Activated effector memory CD4-positive, alpha-beta T cell treated with anti-CD3 and anti-CD28 coated beads, Interleukin-2, amount 50 U/mL, for 16 hours (primary cell): ENCODE measurements at places on chromosomes 4 and X.

- DNase-seq = no peak
Observed at GRCh38 chrX:122641136-122641535, 542.9 kb upstream of the GRIA3 start.

DNA sequence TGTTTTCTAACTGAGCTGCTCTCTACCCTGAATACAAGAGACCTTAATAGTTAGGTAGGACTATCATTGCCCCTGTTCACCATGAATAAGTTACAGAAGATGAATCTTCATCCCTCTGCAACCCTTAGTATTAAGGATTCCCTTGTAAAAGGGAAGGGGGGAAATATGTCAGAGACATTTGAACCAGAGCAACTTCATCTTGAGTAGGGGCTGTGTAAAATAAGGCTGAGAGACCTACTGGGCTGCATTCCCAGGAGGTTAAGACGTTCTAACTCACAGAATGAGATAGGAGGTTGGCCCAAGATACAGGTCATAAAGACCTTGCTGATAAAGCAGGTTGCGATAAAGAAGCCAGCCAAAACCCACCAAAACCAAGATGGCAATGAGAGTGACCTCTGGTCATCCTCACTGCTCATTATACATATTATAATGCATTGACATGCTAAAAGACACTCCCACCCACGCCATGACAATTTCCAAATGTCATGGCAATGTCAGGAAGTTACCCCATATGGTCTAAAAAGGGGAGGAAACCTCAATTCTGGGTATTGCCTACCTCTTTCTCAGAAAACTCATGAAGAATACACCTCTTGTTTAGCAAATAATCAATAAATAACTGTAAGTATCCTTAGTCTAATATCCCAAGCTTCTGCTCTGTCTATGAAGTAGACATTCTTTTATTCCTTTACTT is 19.5 kb upstream of the TMPRSS11B start:
- DNase-seq = no peak

DNA sequence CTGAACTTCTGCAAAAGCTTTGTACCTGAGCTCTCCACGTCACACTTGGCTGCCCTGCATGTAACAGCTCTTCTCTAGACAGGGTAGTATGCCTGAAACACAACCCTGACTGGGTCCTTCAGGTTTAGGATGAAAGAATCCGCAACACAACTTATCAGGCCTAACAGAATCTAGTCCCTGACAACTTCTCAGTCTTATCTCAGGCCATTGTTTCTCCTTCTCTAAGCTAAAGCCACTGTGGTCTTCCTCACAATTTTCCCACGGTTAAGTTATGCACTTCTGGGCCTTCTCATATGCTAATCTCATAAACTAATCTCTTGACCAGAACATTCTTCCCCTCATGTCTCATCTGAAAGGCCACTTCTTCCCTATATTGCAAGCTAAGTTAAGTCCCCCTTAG is 10.8 kb upstream of the TMPRSS11B start:
- DNase-seq = no peak

DNA sequence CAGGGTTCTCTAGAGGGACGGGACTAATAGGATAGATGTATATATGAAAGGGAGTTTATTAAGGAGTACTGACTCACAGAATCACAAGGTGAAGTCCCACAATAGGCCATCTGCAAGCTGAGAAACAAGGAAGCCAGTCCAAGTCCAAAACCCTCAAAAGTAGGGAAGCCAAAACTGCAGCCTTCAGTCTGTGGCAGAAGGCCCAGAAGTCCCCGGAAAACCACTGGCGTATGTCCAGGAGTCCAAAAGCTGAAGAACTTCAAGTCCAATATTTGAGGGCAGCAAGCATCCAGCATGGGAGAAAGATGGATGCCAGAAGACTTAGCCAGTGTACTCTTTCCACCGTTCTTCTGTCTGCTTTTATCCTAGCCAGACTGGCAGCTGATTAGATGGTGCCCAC is 227.2 kb downstream of the KCTD8 start:
- no peak for DNase-seq
